Vein endothelial cell (primary cell): ENCODE measurements at places on chromosomes 3 and 15. TPM values are rescaled to one million over a fixed set of nuclear protein-coding genes. Genes with fewer than 3 reads are reported as not detected.

HRG gene
- total RNA-seq: not detected in 2 replicates

ZNF654 gene
- total RNA-seq: 15.0 and 18.0 TPM in 2 replicates

EBLN2 gene
- 7.5 and 7.8 TPM in 2 replicates for total RNA-seq

SCN5A gene
- 4.6 and 7.5 TPM in 2 replicates for total RNA-seq

GOLGA8T gene
- not detected in 2 replicates for total RNA-seq

TMEM207 gene
- total RNA-seq: not detected in 2 replicates

BCHE gene
- 3.8 and 11.1 TPM in 2 replicates for total RNA-seq

SMCO1 gene
- total RNA-seq: not detected in 2 replicates

NOX5 gene
- total RNA-seq: 0.33 TPM in 1 of 2 replicates, not detected in the other

WNT7A gene
- not detected in 2 replicates for total RNA-seq

GNAT1 gene
- total RNA-seq: not detected in 2 replicates

SI gene
- total RNA-seq: not detected in 2 replicates

ANKUB1 gene
- total RNA-seq: not detected in 2 replicates
